NCI-H774 (cell line): ENCODE measurements at places on chromosomes 1 and 21.

DNA sequence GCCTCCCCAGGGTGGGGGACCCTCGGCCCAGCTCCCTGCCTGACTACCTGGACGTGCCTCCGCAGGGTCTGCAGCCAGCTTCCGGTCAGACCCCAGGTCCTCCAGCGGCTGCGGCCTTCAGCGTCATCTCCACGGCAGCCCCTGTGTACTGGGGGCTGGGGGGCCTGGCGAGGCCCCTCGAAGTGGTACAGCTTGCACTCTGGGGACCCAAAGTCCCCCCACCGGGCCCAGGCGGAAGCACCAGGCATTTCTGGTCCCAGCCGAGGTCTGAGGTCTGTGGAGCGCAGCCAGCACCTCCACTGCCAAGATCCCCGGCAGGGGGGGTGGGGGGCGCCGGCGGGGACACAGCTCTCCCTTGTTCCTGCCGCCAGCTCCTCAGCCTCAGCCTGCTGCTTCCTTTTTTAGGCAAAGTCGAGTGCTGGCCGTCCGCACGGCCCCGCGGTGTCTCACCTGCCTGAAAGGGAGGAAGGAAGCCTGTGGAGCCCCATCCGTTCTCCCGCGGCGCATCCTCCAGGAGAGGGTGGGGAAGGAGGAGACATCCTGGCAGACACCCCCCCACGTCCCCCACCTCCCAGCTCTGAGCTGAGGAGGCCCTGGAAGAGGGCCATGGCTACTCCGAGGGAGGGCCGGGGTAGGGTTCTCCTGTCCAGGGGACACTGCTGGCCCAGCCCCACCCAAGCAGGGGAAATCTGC is 1.2 kb upstream of the VWA1 start:
- no peak for DNase-seq

- no peak for DNase-seq
Measured at GRCh38 chr1:232797856-232798510, 7.2 kb upstream of the MAP10 start.

DNA sequence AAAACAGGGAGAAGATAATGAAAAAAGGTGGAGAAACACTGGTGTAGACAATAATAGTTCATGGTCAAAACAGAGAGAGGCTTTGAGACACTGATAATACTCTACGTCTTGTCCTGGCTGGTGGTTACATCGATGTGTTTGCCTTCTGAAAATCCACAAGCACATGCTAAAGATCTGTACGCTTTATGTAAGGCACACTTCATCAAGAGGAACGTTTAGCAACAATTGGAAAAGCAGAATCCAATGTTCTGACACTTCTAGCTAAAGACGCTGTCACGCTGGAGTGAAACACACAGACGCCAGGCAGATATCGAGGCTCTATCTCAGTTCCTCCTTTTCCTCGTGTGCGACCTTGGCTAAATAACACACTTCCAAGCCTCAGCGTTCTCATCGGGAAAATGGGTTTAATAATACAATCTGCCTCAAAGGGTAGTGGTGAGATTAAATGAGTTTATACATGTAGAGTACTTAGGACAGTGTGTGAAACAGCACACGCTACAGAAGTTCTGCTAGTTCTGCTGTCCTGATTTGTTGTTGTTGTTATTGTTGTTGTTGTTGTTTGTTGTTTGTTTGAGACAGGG is 386.1 kb downstream of the SETD4 start:
- DNase-seq = no peak

DNA sequence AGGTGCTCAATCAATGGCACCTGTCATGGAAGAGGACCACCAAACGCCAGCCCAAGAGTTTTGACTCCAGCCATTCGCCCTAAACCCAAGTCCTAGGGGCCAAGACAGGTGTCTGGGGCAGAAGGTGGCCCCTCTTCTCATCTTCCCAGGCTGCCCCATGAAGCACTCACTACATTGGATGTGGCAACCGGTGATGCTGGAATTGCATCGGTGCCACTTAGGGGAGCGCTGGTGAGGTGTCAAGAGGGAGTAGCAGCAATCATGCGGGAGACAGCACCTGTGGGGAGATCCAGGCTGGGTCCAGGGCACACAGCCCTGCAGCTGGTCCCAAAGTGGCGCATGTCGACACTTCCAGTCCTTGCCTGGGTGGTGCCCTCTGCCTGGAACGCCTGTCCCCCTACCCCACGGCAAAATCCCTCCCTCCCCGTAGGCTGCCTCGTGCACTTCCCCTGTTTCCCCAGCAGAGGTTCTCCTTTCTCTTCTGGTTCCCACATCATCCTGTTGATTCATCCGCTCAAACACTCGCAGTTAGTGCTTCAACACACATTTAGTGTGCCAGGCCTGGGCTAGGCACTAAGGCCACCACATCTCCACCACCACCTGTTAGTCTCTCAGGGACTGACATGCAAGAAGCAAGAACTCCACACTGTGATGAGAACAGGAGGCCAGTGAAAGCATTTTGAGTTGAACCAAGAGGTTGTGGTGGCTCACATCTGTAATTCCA is 18.5 kb downstream of the PLA2G2D start:
- DNase-seq = no peak

GRCh38 chr1:218537122-218537913 is 192.2 kb downstream of the TGFB2 start:
- DNase-seq = no peak

- no peak for DNase-seq
Measured at GRCh38 chr1:67791261-67791660, 42.0 kb downstream of the GNG12 start.

- DNase-seq = no peak
Measured at GRCh38 chr1:2480986-2481364, 4.9 kb downstream of the PLCH2 start.

DNA sequence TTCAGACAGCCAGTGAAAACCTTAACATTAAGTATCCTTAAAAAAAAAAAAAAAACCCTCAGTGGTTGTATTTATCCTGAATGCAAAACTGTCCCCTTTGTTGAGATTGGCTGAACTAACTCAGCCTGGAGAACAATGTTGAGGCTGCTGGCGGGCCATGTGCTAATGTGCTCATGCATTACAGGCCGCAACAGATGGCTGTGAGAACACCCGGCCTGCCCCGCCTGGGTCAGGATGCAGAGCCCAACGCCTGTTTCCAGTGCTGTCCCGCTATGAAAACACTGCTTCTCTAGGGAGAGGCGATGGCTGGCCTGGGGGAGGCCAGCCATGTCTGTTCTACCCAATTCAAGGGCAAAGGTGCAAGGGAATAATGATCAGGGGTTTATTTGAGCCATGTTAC is 13.8 kb downstream of the OLIG2 start:
- DNase-seq = no peak

GRCh38 chr1:201946224-201946908 is at the start of gene LMOD1:
LMOD1 (minus strand) TSS chr1:201946548; CDS start chr1:201946340, 208 bp downstream.
- DNase-seq = peak; percentile 38

DNA sequence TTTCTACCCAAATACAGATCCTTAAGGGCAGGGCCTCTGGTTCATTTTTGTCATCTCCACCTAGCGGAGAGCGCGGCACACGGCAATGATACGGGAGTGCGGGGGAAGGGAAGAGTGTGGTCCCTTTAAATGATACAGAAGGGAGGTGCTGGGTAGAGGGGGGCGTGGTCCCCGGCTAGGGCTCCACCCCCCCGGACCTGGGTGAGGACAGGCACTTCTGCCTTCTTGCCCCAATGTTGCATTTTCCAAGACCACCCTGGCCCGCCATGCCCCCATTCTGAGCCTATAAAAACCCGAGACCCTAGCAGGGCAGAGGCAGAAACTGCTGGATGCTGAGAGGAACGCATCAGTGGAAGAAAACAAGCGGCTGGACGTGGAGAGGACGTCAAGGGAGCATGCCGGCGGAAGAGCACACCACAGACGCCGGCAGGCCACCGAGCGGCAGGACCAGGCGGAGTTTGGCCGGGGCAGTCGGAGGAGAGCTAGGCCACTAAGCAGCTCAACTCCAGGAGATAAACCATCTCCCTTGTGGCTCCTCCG is 30.0 kb downstream of the LRRC3 start:
- DNase-seq = peak; percentile 45

DNA sequence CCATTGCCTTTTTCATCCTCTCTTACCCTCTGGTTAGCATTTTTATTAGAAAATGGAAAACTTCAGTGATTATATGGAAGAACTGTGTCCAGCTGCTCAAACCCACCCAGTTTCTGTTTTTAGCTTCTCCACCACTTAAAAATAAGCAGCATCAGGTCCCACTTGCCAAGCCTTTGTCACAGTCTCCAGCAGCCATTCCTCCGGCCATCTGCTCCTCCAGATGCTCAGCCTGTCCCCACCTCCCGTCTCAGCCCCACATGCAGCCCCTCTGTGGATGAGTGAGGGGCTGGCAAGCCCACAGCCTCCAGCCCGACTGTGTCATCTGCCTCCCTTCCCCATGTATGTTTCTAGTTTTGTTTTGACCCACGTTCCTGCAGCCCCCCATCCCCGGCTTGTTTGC is 289.7 kb downstream of the HHAT start:
- no peak for DNase-seq

DNA sequence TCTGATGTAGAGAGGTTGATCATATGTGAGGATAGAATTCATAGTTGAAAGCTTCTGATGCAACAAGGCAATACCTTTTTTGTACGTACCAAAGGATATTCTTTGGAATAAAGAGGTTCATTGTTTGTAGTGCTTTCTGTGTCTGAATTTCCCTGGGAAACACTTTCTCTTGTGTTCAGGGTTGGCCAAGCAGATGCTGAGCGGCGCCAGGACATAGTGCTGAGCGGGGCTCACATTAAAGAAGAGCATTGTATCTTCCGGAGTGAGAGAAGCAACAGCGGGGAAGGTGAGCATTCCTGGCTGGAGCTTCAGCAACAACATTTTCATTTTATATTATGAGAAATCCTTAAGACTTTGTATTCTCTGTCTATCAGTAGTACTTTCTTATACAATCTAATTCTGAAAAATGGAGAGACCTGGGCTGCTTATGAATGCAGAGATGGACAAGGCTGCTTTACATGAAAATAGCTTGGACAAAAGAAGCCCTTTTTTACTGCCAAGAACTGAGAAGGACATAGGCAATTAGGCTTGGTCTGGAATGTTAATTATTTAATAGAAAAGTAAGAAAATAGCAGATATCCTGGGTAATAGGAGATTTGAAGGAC is 85.2 kb downstream of the KIF1B start:
- no peak for DNase-seq

- DNase-seq = no peak
Measured at GRCh38 chr1:29415861-29416260, 179.5 kb downstream of the PTPRU start.

DNA sequence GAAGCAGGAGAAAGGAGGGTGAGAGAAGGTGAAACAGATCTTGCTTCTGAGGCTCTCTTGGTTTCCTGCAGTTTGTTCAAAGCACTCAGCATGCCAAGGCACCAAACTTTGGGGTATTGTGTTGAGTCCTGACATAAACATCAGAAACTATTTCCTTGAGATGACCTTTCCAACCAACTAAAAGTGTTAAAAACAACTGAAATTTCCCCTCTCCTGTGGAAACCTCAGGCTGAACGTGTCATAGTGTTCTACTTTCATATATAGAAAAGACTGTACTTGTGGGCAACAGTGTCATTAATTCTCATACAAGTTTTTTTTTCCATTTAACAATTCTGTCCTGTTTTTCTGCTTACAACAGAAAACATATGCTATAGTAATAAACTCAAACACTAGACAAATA is 6.3 kb upstream of the LYST start:
- DNase-seq = no peak

DNA sequence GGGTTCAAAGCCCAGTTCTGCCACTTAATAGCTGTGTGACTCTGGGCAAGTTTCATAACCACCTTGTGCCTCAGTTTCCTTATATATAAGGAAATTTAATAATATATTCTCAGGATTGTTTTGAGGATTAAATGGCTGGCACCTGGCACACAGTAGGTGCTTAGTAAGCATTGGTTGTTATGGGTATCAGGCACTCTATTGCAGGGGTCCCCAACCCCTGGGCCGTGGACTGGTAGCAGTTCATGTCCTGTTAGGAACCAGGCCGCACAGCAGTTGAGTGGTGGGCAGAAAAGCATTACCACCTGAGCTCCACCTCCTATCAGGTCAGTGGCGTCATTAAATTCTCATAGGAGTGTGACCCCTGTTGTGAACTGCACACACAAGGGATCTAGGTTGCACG is 18.5 kb downstream of the PARS2 start:
- DNase-seq = no peak

GRCh38 chr1:30682396-30683275 is 40.7 kb downstream of the MATN1 start:
- DNase-seq = no peak

GRCh38 chr1:23792151-23792945 is 1.4 kb downstream of the LYPLA2 start:
- DNase-seq = no peak

GRCh38 chr1:221166559-221167318 is 287.5 kb downstream of the HLX start:
- DNase-seq = no peak

GRCh38 chr1:201192261-201192788 is 1.7 kb downstream of the IGFN1 start:
- DNase-seq = no peak

DNA sequence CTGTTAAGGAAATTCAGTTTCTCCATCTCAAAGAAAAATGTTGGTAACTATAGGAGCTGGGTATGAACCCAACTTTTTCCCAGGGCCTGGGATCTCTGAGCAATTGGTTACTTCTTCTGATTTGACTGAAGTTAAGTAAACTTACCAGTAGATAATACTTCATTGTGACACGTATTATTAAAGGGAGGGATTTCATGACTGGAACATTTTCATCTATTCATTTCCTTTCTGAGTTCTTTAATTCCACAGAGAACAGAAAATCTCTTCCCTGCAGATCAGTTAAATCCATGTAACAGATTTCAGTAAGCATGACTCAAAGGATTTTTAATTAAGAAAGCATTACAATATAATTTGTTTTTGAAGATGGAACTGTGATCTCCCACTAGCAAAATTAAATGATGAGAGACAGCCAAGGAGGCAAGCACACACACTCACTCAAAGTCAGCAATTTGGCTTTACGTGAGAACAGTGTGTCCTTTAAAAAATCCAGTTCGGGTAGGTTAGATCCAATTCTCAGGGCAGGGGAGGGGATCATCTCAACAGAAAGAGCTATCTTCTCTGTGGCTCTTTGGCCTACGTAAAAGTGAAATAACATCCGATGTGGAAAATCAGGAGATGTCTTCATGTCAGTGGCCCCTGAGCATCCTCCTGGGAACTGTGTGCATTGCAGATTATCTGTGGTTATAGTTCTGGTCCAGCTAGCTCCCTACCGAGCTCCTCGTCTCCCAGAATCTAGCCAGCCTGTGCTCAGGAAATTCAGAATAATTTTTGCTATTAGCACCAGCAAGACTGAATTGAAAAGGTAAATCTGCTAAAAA is 10.8 kb upstream of the MYOC start:
- DNase-seq = no peak

DNA sequence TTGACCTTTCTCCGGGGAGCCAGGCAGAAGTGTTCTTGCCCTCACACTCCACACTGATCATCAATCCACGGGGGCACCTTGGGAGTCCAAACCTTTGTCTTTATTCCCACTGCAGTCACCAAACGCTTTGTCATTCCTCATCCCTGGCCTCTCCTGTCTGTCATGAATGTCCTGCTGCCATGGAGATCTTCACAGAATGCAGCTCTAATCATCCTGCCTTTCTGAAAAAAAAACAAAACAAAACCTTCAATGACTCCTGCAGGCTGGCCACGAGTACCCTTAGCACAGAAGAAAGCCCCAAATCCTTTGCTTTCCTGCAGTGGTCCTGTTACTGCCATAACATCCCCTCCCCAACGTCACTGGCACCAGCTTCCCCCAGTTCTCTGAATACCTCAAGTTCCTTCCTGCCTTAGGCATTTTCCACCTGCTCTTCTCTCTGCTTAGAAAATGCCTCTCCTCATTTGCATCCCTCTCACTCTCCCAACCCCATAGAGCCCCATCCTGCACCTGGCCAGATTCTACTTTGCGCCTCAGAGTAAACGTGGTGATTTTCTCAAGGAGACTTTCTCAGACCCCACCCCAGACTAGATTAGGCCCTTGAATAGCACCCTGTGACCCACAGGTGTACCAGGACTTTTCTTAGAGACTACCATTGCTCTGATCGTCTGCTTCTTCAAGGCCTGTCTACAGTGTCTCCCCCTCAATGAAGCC is 131.2 kb downstream of the AK5 start:
- no peak for DNase-seq
